ENCODE measurements at places on chromosomes 13 and 19.

- no peak for DNase-seq
Observed at GRCh38 chr13:89382981-89383380, 1711.8 kb downstream of the SLITRK5 start.

GRCh38 chr13:27171244-27171826 lies at the start of gene USP12:
Gene USP12 (minus strand): TSS chr13:27171811. CDS start chr13:27171639, 172 bp downstream.
- no peak for DNase-seq

DNA sequence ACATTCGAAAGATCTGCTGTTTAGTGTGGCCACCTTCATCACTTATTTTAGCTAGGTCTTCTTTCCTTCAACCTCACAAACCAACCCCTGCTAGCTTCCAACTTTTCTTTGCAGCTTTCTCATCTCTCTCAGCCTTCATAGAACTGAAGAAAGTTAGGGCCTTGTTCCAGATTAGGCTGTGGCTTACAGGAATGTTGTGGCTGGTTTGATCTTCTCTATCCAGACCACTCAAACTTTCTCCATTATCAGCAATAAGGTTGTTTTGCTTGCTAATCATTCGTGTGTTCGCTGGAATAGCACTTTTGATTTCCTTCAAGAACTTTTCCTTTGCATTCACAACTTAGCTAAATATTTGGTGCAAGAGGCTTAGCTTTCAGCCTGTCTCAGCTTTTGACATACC lies 44.7 kb downstream of the CARS2 start:
- DNase-seq, result no peak

- no peak for DNase-seq
Observed at GRCh38 chr13:24460256-24460655, 52.3 kb downstream of the PARP4 start.

GRCh38 chr13:77250975-77251374 lies 75.9 kb downstream of the MYCBP2 start:
- DNase-seq, result no peak

- no peak for DNase-seq
Observed at GRCh38 chr13:112668924-112669323, 20.9 kb upstream of the ATP11A start.

DNA sequence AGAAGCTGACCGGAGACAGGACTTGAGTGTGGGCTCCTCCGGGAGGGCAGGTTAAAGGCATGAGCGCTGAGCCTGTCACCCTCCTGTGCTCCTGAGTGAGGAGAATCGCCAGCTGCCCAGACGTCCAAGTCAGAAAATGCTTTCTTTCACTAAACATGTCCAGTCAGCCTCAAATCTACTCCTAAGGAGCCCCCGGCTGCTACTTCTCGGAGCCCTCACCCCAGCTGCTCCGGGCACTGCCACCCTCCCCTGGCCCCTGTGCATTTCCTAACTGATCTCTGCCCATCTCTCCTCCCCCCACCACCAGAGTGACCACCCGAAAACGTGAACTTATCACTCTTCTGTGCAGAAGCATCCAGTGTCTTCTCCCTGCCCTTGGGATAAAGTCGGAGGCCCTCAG lies 277.5 kb upstream of the SOX1 start:
- DNase-seq, result no peak

DNA sequence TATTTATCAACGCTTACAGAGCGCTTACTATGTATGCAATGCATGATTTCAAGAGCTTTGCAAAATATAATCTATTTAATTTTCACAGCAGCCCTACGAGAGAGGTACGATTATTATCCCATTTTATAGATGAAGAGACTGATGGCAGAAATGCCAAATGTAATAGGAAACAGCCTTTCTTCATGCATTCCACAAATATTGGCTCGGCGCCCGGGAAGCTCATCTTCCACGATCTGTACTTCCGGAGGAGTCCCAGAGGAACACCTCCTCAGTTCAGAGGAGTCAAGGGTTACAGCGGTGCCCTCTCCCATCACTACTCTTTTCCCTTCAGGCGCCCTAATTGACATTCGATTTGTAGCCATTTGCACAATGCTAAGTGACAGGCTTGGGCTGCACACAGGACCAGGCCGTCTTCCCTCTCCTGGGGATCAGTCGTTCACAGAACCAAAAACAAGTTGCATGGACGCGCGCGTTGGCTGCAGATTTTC lies 1.1 kb upstream of the ARHGAP35 start:
- DNase-seq, result no peak

- no peak for DNase-seq
Observed at GRCh38 chr19:45468803-45469131, 971 bp downstream of the FOSB start.

GRCh38 chr13:43110658-43111057 lies 87.3 kb downstream of the DNAJC15 start:
- DNase-seq, result no peak

GRCh38 chr13:31369213-31369612 lies 169.4 kb downstream of the B3GLCT start:
- no peak for DNase-seq

DNA sequence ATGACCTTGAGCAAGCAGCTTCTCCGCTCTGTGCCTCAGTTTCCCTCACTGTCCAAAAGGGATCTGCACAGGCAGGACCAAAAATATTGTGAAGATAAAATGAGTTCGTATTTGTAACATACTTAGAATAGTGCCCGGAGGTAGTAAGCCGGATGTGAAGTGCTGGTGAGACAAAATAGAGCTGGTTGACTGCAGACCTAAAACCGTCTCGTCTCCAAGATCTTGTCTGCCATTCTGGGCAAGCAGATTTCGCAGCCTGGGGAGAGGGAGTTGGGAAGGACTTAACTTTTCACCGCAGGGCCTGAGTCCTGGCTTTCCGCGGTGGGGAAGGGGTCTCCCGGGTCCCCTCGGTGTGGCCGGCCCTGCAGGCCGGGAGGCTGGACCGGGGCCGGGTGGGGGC lies 8.2 kb upstream of the BBC3 start:
- DNase-seq, result no peak

- no peak for DNase-seq
Observed at GRCh38 chr13:97141564-97142005, 80.5 kb upstream of the MBNL2 start.

DNA sequence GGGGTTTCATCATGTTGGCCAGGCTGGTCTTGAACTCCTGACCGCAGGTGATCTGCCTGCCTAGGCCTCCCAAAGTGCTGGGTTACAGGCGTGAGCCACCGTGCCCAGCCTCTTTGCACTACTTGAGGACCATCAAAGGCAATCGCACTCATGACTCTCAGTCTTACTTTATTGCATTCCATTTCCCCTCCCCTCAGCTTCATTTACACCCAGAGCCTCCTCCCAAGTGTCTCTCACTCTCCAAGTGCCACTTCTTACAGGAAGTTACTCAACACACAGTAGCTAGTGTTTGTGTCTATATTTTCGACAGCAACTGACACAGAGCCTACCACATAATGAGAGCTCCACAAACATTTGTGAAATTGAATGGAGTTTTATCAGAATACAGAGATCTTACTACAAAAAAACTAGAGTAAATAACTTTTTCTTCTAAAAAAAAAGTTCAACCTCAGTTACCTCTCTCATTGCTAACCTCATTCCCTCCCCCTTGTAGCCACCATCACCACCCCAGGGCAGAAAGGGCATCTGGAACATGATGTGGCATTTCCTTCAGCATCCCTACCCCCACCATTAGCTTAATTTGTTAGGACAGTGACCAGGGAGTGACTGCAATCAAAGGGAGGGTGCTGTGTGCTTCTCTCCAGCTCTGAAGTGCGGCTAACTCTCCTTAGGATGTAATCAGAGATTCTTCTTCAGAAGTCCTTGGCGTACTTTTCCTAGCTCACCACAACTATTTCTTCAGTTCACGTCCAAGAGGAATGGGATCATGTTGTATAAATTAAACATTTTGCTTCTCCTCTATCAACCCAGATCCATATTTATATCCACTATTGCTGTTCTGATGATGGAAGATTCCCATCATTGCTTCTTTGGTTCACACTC lies 17.0 kb upstream of the RUBCNL start:
- no peak for DNase-seq

DNA sequence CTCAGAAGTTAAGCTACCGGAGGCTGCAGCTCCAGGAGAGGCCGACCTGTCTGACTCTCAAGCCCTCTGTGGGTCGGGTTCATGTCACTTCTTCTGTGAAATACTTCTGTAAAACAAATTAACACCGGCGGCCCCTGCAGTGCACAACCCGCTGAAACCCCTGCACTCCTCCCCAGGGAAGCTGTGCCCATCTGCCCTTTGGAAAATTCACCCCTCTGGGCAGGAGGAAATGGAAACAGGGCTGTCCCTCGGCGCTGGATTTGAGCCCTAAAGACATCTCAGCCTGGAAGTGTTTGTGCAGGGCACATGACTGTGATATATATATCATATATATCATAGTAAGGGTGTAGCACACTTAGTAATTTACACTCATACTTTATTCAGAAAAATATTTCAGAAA lies 415.3 kb downstream of the IRS2 start:
- no peak for DNase-seq

GRCh38 chr13:98856983-98857382 lies 104.5 kb upstream of the SLC15A1 start:
- DNase-seq, result no peak

GRCh38 chr13:46495651-46496050 lies 57.3 kb upstream of the LRCH1 start:
- DNase-seq, result no peak

- no peak for DNase-seq
Observed at GRCh38 chr13:53494406-53494805, 465.8 kb downstream of the OLFM4 start.

- peak; percentile 44 for DNase-seq
Observed at GRCh38 chr13:49315036-49315565, 67.4 kb downstream of the CDADC1 start.

GRCh38 chr13:51822106-51822815 lies 18.3 kb upstream of the DHRS12 start:
- no peak for DNase-seq

DNA sequence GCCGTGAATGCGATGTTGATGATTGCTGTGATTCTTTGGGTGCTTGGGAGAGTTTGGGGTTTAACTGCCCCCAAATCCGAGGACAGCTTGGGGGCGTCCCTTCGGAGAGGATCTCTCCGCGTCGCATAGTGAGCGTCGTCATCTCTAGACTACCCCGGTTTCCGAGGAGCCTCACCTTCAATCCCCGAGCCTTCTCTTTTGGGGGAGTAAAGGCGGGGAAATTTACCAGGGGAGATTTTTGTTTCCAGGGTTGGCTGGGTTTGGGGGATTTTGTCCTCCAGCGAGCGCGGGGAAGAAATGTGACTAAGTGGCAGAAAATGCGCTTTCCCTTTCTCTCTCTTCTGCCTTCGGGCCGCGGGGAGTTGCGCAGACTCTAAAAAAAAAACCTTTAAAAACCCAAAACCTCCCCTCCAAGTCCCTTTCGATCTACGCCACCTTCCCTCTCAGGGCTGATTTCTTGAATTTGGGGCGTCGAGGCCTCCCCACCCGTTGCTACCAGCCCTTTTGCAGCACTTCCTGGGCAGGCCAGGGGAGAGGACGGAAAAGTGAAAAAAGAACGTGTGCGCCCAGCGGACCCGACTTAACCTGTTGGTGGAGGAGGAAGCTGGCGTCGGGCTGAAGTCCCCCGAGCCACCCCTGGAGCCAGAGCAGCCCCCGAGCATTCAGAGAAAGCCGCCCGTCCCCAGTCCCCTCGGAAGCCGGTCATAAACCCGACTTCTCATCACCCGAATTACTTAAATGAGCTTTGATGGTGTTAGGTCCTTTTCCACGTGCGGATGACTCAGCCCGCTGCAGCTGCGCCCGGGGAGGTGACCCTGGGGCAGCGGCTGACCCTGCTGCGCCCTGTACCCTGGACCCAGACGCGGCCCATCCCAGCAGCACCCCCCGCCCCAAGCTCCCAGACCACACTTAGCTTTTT lies 17.7 kb downstream of the NFIX start:
- no peak for DNase-seq

DNA sequence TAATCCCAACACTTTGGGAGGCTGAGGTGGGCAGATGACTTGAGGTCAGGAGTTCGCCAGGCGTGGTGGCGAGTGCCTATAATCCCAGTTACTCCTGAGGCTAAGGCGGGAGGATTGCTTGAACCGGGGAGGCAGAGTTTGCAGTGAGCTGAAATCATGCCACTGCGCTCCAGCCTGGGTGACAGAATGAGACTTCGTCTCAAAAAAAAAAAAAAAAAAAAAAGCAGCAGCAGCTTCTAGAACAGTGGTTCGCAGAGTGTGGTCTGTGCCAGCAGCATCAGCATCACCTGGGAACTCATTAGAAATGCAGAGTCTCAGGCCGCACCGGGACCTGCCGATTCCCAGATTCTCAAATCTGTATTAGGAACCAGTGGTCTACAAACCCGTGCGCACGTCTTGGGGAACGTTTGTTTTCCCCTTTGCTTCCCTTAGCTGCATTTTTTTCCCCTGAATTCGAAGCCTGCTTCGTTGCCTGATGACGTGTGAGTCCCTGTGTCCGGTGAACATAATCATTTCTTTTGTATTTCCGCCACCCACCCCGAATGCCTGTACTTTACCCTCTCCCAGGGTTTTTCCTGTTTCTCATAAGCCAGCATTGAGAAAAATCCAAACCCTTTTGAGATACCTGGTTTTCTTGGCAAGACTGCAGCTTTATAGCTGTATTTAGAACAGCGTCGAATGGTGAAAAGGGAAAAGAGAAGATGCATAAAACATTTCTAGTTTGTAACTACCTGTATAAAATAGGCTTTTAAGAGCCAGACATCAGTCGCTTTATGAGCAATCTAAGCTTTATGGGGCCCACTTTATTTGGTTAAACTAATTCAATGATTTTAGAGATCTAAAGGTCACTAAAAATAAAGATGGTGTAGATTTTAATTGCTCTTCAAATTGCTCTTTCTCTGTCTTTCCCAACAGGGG lies 49.8 kb downstream of the BICRA start:
- no peak for DNase-seq

All from vagina (tissue), 2 donors.